SK-N-SH (cell line): ENCODE measurements at places on chromosomes 5 and 9. TPM values are rescaled to one million over a fixed set of nuclear protein-coding genes. Genes with fewer than 3 reads are reported as not detected.

- no peak for DNase-seq
These were observed 1121.6 kb downstream of the MAT2B start for GRCh38 chr5:164627021-164627420.

DNA sequence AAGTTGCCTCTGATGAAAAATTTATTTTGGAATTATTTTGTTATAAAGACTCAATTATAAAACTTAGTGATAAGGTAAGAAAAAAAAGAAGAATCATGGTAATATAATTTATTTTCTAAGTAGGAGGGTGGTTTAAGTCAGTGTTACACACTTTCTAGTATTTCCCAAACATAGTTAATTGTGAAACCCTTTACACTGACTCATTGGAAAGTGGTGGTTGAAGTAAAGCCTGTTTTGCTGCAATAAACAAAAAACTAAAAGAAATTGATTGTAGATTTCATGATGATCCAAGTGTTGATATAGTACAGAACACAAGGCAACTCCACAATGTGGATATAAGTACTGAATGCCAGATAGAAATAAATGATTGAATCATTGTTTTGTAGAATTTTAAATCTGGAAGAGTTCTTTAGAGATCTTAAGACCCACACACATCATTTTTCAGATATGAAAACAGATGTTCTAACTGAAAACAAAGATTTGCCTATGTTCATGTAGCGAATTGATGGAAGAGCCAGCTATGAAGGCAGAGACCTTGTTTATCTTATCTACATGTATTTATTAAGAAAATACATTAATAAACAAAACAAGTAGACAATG, 539.8 kb downstream of the PRELID2 start:
- no peak for DNase-seq

- no peak for DNase-seq
These were observed 3.4 kb upstream of the SPINK4 start for GRCh38 chr9:33236571-33236970.

GRCh38 chr9:2298217-2298616, 283.1 kb downstream of the SMARCA2 start:
- DNase-seq = no peak

GRCh38 chr9:114619191-114619761, 8.2 kb downstream of the TMEM268 start:
- no peak for DNase-seq

- DNase-seq = no peak
These were observed 147.3 kb upstream of the HMHB1 start for GRCh38 chr5:143664623-143665022.

- DNase-seq = no peak
These were observed 108.5 kb downstream of the MEGF10 start for GRCh38 chr5:127399068-127399467.

- no peak for DNase-seq
These were observed 9.3 kb downstream of the HAVCR1 start for GRCh38 chr5:157049605-157050004.

DNA sequence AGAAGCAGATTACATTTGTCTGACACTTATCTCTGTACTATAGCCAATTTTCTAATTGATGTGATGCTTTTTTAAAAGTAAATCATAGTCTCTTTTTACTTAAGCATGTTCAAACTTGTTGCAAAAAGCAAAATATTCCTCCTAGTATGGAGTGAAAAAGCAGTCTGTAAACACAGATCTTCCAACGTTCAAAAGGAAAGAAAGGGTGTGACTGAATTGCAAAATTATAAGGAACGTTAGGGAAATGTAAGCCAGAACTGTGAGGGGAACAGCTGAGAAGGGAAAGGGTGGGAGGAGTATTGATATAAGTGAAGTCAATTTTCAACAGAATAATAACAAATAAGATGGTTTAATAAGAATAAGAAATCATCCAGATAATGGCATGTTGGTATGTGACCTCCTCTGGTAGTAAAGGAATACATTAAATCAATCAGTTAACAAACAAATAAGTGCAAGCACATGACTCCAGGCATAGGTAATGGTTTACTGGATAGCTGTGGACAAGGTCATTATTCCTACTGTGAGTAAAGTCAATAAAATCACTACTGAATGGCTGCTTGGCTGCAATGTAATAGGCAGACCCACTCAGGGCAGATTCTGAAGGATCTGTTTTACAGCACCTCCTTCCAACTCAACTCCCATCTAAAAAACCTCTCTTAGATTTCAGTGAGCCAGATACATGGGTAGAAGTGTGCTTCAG, 239.1 kb upstream of the NMUR2 start:
- DNase-seq = no peak

- no peak for DNase-seq
These were observed 46.6 kb downstream of the ARHGAP26 start for GRCh38 chr5:142816531-142817430.

DNA sequence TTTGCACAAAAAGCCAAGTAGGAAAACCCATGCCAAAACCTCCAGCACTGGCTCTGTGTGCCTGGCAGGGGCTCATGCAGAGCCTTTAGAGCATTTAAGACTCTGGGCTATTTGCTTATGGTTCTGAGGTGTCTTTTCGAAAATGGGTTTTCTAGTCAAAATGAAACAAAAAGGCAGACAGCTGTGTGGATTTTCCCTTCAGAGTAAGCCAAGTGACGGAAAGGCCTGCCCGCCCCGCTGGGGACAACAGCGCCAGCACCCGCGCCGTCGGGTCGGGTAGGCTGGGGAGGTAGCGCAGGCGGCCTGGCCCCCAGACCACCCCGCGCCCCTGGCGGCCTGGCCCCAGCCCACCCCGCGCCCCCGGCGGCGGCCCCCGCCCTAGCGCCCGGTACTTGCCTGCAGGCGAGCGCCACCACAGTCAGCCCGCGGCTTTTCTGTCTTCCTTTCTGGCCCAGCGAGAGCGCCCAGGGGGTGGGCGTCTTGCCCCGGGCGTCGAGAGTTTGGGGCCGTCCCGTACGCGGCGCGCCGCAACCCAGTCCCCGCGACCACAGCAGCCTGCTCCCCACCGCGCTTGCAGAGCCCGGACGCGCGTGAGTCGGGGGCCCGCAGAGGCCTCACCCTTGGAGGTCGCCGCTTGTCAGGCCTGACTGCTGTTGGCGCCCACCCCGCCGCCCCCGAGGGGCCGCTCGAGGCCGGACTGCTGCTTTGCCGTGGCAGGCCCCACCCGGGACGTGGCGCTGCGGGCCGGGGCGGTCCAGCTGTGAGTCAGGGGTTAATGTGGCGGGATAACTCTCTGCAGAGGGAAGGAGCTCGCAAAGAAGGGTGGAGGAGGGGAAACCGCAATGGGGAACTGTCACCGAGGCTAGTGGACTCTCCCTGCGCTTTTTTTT, at the start of gene TICAM2:
Gene TICAM2, minus strand, starts transcription at position 779 of the 890 bp plus-strand sequence. CDS start 21,223 bp downstream, outside the sequence.
- DNase-seq = peak; percentile 40

- DNase-seq = no peak
These were observed 28.8 kb downstream of the AFAP1L1 start for GRCh38 chr5:149300441-149300840.

- DNase-seq = no peak
These were observed 56.2 kb downstream of the SEMA6A start for GRCh38 chr5:116518423-116518822.

- DNase-seq = no peak
These were observed 23.4 kb downstream of the SH3TC2 start for GRCh38 chr5:149039506-149039905.

Gene BAAT
- 0.02 and 0.05 TPM in 2 replicates for polyA plus RNA-seq

Gene C5orf52
- polyA plus RNA-seq = not detected in 2 replicates

Gene GABRA6
- 0.10 TPM in 2 replicates for polyA plus RNA-seq

Gene PCDHB9
- 1.4 and 2.4 TPM in 2 replicates for polyA plus RNA-seq

Gene ARRDC3
- 24.6 and 26.0 TPM in 2 replicates for polyA plus RNA-seq

Gene DOCK2
- 3.8 and 5.2 TPM in 2 replicates for polyA plus RNA-seq

Gene NKD2
- not detected in 2 replicates for polyA plus RNA-seq

Gene IL17B
- polyA plus RNA-seq = 0.16 TPM in 1 of 2 replicates, not detected in the other
